ENCODE measurements at places on chromosomes 1 and 21. TPM values are rescaled to one million over a fixed set of nuclear protein-coding genes. Genes with fewer than 3 reads are reported as not detected.

The PLA2G2F gene
- not detected for polyA plus RNA-seq

The ISG15 gene
- polyA plus RNA-seq: 8.9 TPM

The CACNA1S gene
- 66.3 TPM for polyA plus RNA-seq

The KRTAP25-1 gene
- not detected for polyA plus RNA-seq

The KRTAP13-2 gene
- polyA plus RNA-seq: not detected

The SZT2 gene
- polyA plus RNA-seq: 19.6 TPM

The CD1C gene
- 0.86 TPM for polyA plus RNA-seq

The KIRREL1 gene
- polyA plus RNA-seq: 28.7 TPM

The G0S2 gene
- 12.3 TPM for polyA plus RNA-seq

The KLF17 gene
- polyA plus RNA-seq: not detected

The EEIG2 gene
- polyA plus RNA-seq: 8.8 TPM

The FAM167B gene
- polyA plus RNA-seq: 7.6 TPM

The FOXE3 gene
- polyA plus RNA-seq: not detected

The UBL4B gene
- polyA plus RNA-seq: not detected

The CD1E gene
- 0.32 TPM for polyA plus RNA-seq

The GJA4 gene
- polyA plus RNA-seq: 37.1 TPM

The VASH2 gene
- polyA plus RNA-seq: 34.8 TPM

The GPR25 gene
- not detected for polyA plus RNA-seq

The SORT1 gene
- polyA plus RNA-seq: 32.9 TPM

The CNIH4 gene
- polyA plus RNA-seq: 22.8 TPM

The MAP1LC3C gene
- 25.8 TPM for polyA plus RNA-seq

The ELF3 gene
- polyA plus RNA-seq: 0.15 TPM

The GBP5 gene
- polyA plus RNA-seq: 0.34 TPM

The NUDT4B gene
- polyA plus RNA-seq: not detected

The GIPC2 gene
- polyA plus RNA-seq: 0.94 TPM

Data from hindlimb muscle (tissue), 1 donor.